ENCODE measurements at places on chromosomes 3 and 15.

DNA sequence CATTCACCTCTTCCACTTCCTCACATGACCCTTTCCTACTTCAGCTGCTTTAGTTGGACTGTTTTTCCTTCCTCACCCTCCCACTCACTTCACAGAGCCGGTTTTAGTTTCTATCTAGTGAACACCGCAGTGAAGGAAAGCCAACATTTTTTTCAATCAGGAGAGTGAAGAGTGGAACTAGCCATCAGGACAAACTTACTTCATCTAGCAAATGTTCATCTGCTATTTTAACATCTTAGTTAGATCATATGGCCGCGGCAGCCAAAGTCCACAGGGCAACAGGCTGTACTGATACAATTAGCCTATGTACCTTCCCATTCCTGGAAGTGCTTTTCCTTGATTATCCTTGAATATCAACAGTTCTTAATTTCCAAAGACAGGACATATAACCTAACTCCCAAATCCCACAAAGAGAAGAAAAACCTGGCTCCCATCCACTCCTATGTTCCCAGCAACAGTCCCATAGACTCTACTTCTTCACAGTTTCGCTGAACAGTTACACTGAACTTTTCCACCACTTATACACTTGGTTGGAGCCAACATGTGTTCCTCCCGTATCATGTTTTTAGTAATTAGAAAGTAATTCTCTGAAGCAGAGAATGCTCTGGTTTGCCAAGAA is 456.2 kb upstream of the THBS1 start:
- DNase-seq, result no peak

GRCh38 chr3:129718201-129718600 is 111.7 kb upstream of the PLXND1 start:
- no peak for DNase-seq

GRCh38 chr3:31133541-31133940 is 239.1 kb upstream of the GADL1 start:
- DNase-seq, result no peak

GRCh38 chr15:58070801-58071418 is 5.4 kb upstream of the ALDH1A2 start:
- DNase-seq, result peak; percentile 71

DNA sequence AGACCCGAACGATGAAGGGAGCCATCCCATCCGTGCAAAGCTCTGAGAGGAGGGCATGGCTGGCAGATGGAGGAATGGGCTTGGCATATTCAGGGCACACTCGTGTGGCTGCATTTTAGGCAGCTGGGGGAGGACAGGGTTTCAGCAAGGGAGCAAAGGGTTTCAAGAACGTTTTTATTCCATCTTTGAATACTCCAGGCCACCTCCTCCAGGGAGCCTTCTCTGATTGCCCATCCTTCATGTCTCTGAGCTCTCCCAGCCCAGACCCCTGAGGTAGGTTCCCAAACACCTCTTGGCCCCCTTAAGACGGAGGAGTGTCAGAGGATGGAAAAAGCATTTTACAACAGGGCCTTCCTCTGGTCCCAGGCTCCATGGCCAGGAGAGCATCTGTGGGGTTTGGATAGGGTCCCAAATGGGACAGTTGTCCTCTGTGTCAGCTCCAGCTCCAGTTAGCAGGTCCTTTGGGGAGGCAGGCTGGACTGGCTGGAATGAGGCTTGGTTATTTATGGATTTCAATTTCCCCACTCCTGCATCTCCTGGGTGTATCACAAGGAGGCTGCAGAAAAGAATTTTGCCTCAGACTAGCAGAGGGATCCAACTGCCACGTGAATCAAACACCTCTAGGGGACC is 17.7 kb upstream of the SLC6A1 start:
- DNase-seq, result no peak

- DNase-seq, result no peak
These were observed 1.1 kb upstream of the ALCAM start for GRCh38 chr3:105365391-105366325.

GRCh38 chr15:89101302-89102193 is 13.3 kb downstream of the ABHD2 start:
- peak; percentile 72 for DNase-seq

GRCh38 chr3:151766454-151766853 is 32.7 kb downstream of the AADACL2 start:
- DNase-seq, result no peak

GRCh38 chr3:153293265-153293664 is 131.2 kb downstream of the RAP2B start:
- DNase-seq, result no peak

DNA sequence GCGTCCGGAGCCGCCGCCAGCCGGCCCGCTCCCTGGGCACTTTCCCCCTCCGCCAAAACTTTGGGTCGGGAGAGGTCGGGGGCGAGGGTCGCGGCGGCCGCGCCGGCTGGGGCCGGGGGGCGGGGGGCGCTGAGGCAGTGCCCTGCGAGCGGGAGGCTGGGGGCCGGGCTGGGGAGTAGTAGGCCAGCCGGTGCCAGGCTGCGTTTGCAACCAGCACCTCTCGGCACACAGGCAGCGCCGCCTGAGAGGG is 452 bp downstream of the BBX start:
- no peak for DNase-seq

DNA sequence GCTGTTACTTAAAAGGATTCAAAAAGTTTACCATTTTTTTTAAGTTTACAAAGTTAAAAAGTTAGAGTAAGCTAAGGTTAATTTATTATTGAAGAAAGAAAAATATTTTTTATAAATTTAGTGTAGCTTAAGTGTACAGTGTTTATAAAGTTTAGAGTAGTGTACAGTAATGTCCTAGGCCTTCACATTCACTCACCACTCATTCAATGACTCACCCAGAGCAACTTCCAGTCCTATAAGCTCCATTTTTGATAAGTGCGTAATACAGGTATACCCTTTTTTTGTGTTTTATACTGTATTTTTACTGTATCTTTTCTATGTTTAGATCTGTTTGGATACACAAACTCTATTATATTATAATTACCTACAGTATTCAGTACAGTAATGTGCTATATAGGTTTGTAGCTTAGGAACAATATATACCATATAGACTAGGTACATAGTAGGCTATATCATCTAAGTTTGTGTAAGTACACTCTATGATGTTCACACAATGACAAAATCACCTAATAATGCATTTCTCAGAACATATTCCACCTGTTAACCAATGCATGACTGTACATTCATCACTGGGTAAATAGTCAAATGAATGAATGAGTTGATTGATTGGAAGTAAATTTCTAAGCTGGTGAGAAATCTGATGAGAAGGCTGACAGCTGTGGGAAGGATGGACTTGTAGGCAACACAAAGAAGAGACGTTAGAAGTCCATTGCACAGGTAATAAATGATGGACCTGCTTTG is 95.2 kb upstream of the CDIN1 start:
- no peak for DNase-seq

- no peak for DNase-seq
These were observed 70.1 kb upstream of the MBNL1 start for GRCh38 chr3:152198665-152199064.

- DNase-seq, result no peak
These were observed 149.2 kb downstream of the ATP10A start for GRCh38 chr15:25713736-25714537.

- DNase-seq, result no peak
These were observed 48.6 kb downstream of the FOXL2 start for GRCh38 chr3:138898301-138898700.

- no peak for DNase-seq
These were observed 48.1 kb upstream of the FRMD4B start for GRCh38 chr3:69433969-69434325.

Data from Right ventricle myocardium superior (tissue), 1 donor.